ENCODE measurements at places on chromosomes 7 and 10. TPM values are rescaled to one million over a fixed set of nuclear protein-coding genes. Genes with fewer than 3 reads are reported as not detected.

RTKN2 gene
- 0.90 TPM for total RNA-seq

MCM10 gene
- total RNA-seq: 11.8 TPM

ANKRD61 gene
- total RNA-seq: under 0.01 TPM

HOXA5 gene
- total RNA-seq: 23.9 TPM

ITIH2 gene
- not detected for total RNA-seq

TRIL gene
- under 0.01 TPM for total RNA-seq

OPN1SW gene
- total RNA-seq: not detected

MYO3A gene
- total RNA-seq: not detected

CRYGN gene
- total RNA-seq: not detected

PRR15 gene
- total RNA-seq: not detected

OPN4 gene
- not detected for total RNA-seq

DNA sequence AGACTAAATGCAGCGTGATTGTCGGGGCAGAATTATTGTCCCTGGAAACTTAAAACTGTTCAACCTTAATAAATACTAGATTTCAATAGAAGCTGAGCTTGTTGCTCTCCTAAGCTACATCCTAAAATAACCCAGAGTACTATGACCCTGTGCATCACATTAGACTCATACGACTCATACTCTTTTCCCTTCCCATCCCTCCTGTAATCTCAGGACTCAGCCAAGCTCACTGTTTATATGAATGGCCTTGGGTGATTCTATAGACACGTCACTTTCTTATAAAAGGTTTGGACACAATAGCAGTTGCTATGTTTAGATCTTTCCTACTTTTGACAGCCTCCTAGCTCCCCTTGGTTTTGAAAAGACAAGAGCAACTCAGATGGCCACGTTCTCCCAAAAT is 17.2 kb downstream of the TCF7L2 start:
- H3K36me3 ChIP-seq: peaks cover 7% of the 10 kb centered on the region
- H3K27ac ChIP-seq: no peak overlapping the region

- H3K4me1 ChIP-seq: peaks cover 2% of the 10 kb centered on the region
- H3K4me3 ChIP-seq: no peak overlapping the region
- no peak overlapping the region for H3K27ac ChIP-seq
- no peak for DNase-seq
Measured at GRCh38 chr7:77216181-77216845, 16.7 kb upstream of the FGL2 start.

GRCh38 chr10:71527135-71527534 is 130.4 kb downstream of the CDH23 start:
- H3K4me1 ChIP-seq: no peaks in the 10 kb centered on the region
- H3K36me3 ChIP-seq: no peaks in the 10 kb centered on the region
- peaks cover 26% of the 10 kb centered on the region for H3K27me3 ChIP-seq
- DNase-seq: no peak
- H3K4me3 ChIP-seq: no peak overlapping the region

GRCh38 chr10:48505394-48506112 is 99.3 kb downstream of the ARHGAP22 start:
- H3K27ac ChIP-seq: no peak overlapping the region
- peaks cover 14% of the 10 kb centered on the region for H3K4me1 ChIP-seq
- no peaks in the 10 kb centered on the region for H3K27me3 ChIP-seq
- H3K36me3 ChIP-seq: no peaks in the 10 kb centered on the region
- no peak overlapping the region for H3K4me3 ChIP-seq
- DNase-seq: no peak

DNA sequence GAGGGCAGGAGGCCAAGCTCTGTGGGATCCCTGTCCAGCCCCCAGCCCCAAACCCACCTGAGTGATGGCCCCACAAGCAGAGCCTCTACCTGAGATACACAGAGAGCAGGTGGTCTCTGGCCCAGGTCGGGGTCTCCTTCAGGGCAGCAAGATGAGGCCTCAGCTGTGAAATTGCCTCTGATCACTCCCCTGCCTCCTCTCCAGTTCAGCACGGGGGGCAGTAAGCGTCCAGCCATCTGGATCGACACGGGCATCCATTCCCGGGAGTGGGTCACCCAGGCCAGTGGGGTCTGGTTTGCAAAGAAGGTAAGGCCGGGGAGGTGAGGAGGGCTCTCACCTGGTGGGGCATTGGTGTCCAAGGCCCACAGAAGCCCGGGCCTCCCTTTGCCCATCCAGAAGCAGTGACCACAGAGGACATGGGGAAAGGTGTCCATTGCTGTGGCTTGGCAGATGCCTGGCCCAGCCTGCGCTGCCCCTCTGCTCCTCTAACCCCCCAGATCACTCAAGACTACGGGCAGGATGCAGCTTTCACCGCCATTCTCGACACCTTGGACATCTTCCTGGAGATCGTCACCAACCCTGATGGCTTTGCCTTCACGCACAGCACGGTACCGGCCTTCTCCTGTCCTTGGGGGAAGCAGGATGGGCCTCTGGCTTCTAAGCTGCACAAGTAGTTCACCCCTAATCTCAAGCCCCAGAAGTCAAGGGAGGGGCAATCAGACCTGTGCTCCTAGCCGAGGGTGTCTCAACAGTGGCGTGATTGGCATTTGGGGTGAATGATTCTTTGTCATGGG is 3.1 kb downstream of the CPA1 start:
- no peaks in the 10 kb centered on the region for H3K27me3 ChIP-seq

GRCh38 chr10:132461683-132462231 is 64.8 kb downstream of the PWWP2B start:
- H3K4me1 ChIP-seq: no peaks in the 10 kb centered on the region
- peaks cover 3% of the 10 kb centered on the region for H3K27me3 ChIP-seq
- H3K27ac ChIP-seq: no peak overlapping the region

GRCh38 chr10:130770018-130770630 is 541.4 kb downstream of the TCERG1L start:
- H3K36me3 ChIP-seq: no peaks in the 10 kb centered on the region
- no peak overlapping the region for H3K27ac ChIP-seq
- H3K4me3 ChIP-seq: no peak overlapping the region
- DNase-seq: no peak

GRCh38 chr7:40429826-40430225 is 295.0 kb downstream of the SUGCT start:
- no peak overlapping the region for H3K27ac ChIP-seq
- DNase-seq: peak; percentile 14
- H3K4me1 ChIP-seq: no peaks in the 10 kb centered on the region
- H3K4me3 ChIP-seq: no peak overlapping the region

DNA sequence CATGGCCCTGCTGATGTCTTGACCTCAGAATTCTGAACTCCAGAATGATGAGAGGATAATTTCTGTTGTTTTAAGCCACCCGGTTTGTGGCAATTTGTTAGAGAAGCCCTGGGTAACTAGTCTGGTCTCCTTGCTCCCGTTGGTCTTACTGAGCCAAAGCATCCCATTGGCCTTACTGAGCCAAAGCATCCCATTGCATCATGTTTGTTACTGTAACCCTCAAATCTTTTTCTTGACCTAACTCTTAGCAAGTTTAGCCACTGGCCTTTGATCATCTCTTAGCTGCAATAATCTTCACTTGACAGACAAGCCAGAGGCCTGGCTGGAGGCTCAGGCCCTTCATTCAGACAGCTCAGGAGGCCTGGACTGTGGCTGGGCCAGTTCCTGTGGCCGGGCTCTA is 21.8 kb downstream of the TBXAS1 start:
- no peak overlapping the region for H3K4me3 ChIP-seq
- H3K36me3 ChIP-seq: no peaks in the 10 kb centered on the region
- H3K4me1 ChIP-seq: peaks cover 13% of the 10 kb centered on the region
- no peak for DNase-seq
- no peaks in the 10 kb centered on the region for H3K27me3 ChIP-seq

GRCh38 chr10:30088178-30088577 is 28.8 kb upstream of the JCAD start:
- H3K27me3 ChIP-seq: peaks cover 2% of the 10 kb centered on the region
- DNase-seq: no peak
- no peaks in the 10 kb centered on the region for H3K36me3 ChIP-seq

GRCh38 chr7:94190599-94191061 is 186.5 kb upstream of the BET1 start:
- no peak overlapping the region for H3K4me3 ChIP-seq
- peak; percentile 98 for DNase-seq
- H3K4me1 ChIP-seq: peaks cover 2% of the 10 kb centered on the region
- H3K27ac ChIP-seq: peak overlapping the region; percentile 0
- H3K27me3 ChIP-seq: no peaks in the 10 kb centered on the region

DNA sequence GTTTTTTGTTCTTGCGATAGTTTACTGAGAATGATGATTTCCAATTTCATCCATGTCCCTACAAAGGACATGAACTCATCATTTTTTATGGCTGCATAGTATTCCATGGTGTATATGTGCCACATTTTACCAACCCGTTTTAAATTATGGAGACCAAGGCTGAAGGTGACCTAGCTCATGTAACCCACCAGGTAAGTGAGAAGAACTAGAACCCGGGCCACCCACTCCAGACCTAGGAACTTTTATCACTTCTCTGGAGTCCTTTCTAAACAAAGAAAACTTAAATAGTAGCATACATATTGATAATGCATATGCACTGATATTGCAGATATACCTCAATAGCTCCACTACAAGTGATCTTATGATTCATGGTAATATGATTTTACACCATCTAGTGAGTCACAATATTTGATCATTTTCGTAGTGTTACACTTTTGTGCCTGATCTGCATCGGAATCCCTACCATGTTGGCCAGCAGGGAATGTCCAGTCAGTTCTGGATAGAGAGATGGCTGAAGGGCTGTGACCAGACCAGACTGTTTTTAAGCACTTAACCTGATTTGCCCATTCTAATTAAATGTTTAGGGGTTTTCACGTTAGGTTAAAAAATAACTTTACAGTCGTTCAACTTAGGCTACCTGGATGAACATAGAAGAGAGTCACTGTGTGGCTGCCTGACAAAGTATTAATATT is 15.2 kb downstream of the CUZD1 start:
- no peak for DNase-seq
- H3K27ac ChIP-seq: no peak overlapping the region
- peaks cover 2% of the 10 kb centered on the region for H3K27me3 ChIP-seq
- H3K4me1 ChIP-seq: no peaks in the 10 kb centered on the region

DNA sequence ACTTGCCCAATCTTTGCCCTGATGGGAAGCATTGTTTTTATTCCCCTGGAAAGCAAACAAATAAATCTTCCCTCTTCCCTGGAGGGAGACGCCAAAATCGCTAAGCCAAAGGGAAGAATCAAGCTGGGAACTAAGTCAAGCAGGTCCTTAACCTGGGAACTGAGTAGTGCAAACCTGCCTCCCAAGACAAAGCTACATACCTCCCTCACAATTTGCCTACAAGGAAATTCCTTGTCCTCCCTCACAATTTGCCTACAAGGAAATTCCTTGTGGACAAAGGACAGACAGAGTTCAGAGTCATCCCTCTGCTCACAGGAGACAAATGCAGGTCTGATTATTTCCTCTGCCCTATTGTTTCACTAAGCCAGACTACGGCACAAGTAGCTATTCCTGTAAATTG is 50.5 kb downstream of the SPOCK2 start:
- no peaks in the 10 kb centered on the region for H3K36me3 ChIP-seq
- H3K4me3 ChIP-seq: no peak overlapping the region
- no peak overlapping the region for H3K27ac ChIP-seq
- no peak for DNase-seq
- peaks cover 8% of the 10 kb centered on the region for H3K27me3 ChIP-seq

- H3K27me3 ChIP-seq: no peaks in the 10 kb centered on the region
- H3K4me1 ChIP-seq: no peaks in the 10 kb centered on the region
- H3K36me3 ChIP-seq: no peaks in the 10 kb centered on the region
Measured at GRCh38 chr10:26543567-26544306, 105.6 kb downstream of the APBB1IP start.

GRCh38 chr10:125164421-125164820 is 4.1 kb upstream of the CTBP2 start:
- no peak overlapping the region for H3K27ac ChIP-seq
- H3K27me3 ChIP-seq: peaks cover 4% of the 10 kb centered on the region
- no peak overlapping the region for H3K4me3 ChIP-seq
- no peak for DNase-seq
- H3K4me1 ChIP-seq: peaks cover 2% of the 10 kb centered on the region

Measured in IMR-90 (cell line).